ENCODE measurements at places on chromosomes 13 and 19.

DNA sequence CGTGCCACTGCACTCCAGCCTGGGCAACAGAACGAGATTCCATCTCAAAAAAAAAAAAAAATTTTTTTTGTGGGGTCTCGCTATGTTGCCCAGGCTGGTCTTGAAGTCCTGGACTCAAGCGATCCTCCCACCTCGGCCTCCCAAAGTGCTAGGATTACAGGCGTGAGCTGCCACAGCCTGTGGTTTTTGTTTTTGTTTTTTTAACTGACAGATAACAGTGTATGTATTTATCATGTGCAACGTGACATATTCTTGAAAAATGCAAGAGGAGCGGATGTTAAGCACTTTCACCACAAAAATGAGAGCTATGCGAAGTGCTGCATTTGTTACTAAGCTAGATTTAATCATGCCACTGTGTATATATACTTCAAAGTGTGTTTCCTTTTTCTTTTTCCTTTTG lies 49.0 kb downstream of the ARHGEF18 start:
- DNase-seq: no peak

- DNase-seq: no peak
Observed at GRCh38 chr13:24921003-24921402, 157.0 kb downstream of the RNF17 start.

- no peak for DNase-seq
Observed at GRCh38 chr19:48813123-48813913, 2.5 kb upstream of the BCAT2 start.

DNA sequence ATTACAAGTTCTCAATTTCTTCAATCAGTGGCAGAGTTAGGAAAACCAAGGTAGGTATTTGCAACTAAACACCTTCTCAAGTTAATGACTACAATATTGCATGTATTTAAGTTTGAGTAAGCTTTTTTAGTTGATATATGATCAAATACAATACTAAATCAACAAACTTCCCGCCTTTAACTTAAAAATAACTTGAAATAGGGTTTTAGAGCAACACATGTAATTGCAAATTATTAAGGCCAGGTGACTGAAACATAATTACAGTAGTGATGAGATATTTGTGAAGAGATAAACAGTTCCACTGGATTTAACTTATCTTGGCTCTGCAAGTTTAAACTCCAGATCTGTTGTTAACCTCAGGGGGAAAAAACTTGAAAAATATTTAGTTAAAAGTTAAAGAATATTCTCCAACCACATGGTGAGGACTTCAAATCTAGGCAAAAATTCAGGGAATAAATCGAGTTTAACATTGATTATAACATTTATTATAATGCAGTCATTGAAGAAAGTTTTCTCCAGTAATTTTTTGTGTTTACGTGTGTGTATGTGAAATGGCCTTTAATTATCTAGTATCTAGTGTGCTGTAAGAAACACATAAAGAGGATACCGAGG lies 3.6 kb downstream of the DACH1 start:
- DNase-seq: no peak

DNA sequence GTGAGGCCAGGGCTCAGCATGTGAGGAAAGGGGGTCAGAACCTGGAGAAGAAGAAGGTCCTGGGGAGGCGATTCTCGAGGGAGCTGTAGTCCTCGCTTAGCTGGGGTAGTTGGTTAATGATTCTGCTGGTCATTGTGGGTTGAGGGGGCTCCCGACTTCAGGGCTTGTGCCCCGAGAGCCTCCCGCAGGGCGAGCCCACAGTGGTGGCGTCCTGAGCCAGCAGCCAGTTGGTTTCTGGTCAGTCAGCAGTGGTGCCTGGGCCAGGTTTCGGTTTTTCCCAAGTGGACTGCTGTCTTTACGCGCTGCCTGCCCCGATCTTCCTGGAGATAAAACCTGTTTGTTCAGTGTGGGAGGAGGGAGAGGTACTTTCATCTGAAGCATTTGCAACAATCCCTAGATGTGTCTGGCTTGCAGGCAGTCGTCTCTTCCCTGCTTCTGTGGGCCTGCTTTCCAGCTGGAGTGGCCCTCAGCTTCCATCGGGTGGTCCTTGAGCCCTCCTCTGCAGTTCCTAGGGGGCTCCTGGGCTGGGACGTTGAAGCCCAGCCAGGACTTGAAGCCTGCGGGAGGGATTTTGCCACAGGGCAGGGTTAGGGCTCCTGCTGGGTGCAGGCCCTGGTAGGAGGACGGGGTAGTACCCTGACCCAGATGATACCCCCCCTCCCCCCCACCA lies 3.2 kb downstream of the PTBP1 start:
- DNase-seq: no peak

- no peak for DNase-seq
Observed at GRCh38 chr13:70505809-70506208, 397.6 kb upstream of the KLHL1 start.

- DNase-seq: peak; percentile 84
Observed at GRCh38 chr19:45406226-45407090, at the start of gene POLR1G. Gene POLR1G, plus strand, starts transcription at chr19:45406644. Its CDS starts 53 bp downstream, at chr19:45406697.

GRCh38 chr19:31832176-31832548 lies 482.9 kb upstream of the TSHZ3 start:
- DNase-seq: no peak

GRCh38 chr13:38951525-38952313 lies 38.9 kb downstream of the STOML3 start:
- DNase-seq: no peak

DNA sequence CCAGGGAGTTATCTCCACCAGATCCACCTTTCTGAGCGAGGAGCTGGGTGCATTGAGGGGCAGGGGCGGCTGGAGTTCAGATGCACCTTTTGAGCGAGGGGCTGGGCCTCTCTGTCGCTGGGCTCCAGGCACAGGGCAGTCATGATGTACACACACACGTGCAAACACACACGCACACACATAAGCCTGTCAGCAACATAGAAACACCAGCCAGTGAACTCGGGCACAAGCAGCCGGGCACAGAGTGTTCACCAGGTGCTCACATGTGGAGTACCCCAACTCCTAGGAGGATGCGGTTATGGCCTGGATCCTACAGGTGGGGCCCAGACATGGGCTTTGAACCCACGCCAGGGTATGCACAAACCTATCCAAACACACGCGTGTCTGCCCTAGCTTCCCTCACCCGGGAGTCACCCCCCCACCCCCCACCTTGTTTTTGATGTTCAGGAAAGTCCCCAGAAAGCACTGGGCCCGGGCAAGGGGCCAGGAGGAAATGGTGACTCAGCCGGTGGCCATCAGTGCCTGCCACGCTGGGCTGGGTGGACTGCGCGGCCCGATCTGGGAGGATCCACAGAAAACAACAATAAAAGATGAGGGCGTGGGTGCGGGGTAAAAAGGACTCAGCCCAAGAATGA lies 13.3 kb downstream of the ARRDC2 start:
- no peak for DNase-seq

DNA sequence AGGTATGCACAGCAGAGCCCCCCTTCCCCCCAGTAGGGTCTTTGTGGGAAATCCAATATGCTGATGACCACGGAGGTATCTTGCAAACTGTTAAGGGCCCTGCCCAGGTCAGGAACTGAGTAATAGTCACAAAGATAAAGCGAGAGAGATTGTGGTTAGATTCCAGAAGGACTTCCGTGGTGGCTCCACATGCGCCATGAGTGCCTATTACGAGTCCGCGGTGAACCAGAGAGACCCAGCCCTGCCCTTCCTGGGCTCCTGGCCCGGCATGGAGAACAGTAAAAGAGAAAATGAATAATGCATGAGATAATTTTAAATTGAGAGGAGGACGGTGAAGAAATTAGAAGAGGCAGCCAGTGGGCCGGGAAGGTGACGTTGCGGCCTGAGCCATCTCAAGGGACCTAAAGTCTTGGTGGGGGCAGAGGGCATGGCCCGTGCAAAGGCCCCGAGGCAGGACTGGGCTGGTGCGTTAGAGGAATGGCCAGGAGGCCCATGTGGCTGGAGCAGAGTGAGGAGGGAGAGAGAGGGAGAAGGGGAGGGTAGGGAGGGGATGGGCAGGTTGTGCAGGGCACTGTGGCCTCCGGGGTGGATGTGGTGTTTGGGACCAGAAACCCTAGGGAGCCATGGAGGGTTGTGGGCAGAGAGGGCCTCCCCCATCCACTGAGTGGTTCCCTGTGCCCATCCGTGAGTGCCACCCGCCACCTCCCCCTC lies 46.6 kb upstream of the NFIC start:
- no peak for DNase-seq

GRCh38 chr19:48718711-48719231 lies 754 bp downstream of the MAMSTR start:
- DNase-seq: peak; percentile 57

DNA sequence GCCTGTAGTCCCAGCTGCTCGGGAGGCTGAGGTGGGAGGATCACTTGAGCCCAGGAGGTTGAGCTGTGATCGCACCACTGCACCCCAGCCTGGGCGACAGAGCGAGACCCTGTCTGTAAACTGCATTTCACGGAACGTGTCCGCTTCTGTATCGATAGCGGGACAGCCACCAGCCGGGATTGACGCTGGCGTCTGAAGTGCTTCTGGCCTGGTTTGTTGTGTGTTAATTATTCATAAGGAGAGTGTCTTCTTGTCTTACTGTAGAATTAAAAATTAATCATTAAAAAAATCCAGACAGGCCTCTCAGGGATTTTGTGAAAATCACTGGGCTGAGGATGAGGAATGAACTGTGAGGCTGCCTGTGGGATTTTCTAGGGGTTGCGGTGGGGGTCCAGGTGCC lies 16.2 kb upstream of the MISP start:
- no peak for DNase-seq

DNA sequence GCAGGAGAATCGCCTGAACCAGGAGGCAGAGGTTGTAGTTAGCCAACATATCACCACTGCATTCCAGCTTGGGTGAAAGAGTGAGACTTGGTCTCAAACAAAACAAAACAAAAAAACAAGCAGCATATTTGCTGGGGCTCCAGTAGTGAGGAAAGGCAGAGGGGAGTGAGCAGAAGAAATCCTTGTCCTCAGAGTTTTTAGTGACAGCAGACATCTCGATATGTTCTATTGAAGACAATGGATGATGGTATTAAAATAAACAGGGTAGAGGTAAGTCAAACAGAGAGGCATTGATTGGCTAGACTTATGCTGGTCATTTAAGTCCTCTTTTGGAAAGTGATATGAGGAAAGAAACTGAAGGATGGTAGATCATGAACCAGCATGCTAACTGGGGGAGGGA lies 19.0 kb downstream of the NLRP7 start:
- no peak for DNase-seq

DNA sequence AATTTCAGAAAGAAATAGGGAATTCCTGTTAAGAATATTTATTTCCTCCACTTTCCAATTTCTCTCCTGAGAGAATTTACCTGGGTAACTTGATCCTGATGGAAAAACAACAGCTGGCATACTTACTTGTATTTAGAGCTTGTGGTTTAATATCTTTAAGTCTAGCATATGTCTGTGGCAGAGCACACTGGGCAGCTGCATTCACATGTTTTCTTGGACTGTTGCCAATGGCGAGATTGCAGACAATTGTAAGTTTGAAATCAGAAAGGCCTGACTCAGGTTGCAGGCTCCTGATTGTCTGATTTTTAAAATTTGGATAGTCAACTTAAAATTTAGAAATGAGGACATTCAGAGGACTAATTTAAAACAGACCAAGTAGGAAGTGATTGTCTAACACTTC lies 66.9 kb downstream of the NHLRC3 start:
- no peak for DNase-seq

GRCh38 chr13:47303626-47304025 lies 406.8 kb upstream of the HTR2A start:
- no peak for DNase-seq

DNA sequence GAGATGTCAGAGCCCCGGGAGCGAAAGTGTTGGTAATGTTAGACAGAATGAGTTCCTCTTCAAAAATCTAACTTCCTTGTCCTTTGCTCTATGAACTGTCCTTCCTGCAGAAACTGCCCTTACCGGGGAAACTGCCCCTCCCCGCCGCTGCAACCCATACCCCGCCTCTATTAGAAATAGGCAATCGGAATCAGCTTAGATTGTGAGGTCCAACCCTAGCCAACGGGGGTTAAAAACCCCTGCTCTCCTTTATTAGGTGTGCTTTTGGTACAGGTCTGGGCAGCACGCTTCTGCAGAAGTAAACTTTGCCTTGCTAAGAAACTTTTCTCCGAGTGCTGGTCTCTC lies 11.5 kb upstream of the CAPNS1 start:
- DNase-seq: no peak

- no peak for DNase-seq
Observed at GRCh38 chr13:20420938-20421337, 104.7 kb downstream of the CRYL1 start.

- DNase-seq: no peak
Observed at GRCh38 chr19:18975011-18975410, 34.0 kb upstream of the HOMER3 start.

DNA sequence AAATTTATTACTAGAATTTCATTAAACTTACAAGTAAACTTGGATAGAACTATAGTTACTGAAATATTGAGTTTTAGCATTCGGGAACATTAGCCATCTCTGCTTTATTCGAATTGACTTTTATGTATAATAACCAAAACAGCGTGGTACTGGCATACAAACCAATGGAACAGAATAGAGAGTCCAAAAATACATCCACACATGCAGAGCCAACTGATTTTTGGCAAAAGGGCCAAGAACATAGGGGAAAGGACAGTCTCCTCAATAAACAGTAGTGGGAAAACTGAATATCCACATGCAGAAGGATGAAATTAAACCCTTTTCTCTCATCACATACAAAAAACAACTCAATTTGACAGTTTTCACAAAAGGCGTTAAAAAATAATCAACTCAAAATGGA lies 84.3 kb downstream of the EPSTI1 start:
- no peak for DNase-seq

DNA sequence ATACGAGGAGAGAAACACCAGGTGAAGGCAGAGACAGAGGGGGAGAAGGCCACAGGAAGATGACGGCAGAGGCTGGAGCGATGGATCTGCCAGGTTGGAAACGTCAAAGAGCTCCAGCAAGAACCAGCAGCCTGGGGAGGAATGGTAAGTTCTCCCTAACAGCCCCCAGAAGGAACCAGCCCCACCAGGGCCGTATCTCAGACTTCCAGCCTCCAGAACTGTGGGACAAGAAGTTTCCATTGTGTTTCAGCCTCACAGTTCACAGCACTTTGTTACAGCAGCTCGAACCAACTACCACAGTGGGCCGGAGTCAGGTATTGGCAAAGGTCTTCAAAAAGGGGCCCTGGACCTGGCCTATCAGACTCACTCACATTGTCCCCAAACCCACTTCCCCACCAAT lies 89.2 kb upstream of the GPR183 start:
- DNase-seq: no peak

GRCh38 chr19:48674216-48674809 lies 1.5 kb upstream of the NTN5 start:
- DNase-seq: no peak

Data from left hindlimb (tissue), 1 donor.